Stimulated activated CD8-positive, alpha-beta memory T cell treated with anti-CD3 and anti-CD28 coated beads, Interleukin-12 subunit alpha, Interleukin-12 subunit beta, amount 100 ng/mL, for 1 hour (primary cell): ENCODE measurements at places on chromosomes 2 and 18.

- DNase-seq: no peak
Measured at GRCh38 chr2:43391201-43391877, 164.9 kb upstream of the ZFP36L2 start.

- DNase-seq: no peak
Measured at GRCh38 chr18:39781565-39781964, 2173.5 kb upstream of the PIK3C3 start.

DNA sequence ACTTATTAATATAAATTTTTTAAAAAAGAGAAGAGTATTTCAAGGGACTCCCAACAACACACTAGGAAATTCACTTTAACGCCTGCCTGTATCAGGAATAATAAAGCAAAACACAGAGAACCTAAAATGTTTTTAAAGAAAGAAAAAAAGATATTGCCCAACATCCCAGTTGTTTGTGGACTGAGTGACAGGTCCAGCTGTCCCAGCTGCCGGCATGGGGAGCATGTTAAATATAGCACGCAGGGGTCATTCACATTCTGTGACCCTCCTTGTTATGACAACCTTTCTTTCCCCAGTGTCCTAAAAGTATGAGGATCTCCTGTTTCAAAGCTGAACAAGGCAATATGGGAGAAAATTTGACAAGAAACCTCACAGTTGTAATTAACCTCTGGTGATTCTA, 4.4 kb downstream of the KLHL41 start:
- no peak for DNase-seq

DNA sequence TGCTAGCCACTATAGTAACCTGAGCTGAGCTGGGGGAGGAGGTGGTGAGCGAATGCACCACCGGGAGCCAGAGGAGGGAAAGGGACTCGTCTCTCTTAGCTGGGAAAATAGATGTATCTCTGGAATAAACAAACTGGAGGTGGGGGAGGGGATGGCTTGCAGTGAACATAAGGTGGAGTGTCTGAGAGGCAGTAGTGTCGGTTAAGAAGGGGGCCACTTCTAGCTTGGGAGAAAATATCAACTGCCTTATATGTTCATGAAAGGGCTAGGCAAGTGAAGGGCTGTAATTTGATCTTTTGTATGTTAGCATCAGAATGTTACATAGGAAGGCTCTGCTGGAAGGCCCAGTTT, 2.2 kb downstream of the SETBP1 start:
- DNase-seq: no peak

GRCh38 chr2:215724146-215724545, 288.3 kb upstream of the FN1 start:
- DNase-seq: no peak

DNA sequence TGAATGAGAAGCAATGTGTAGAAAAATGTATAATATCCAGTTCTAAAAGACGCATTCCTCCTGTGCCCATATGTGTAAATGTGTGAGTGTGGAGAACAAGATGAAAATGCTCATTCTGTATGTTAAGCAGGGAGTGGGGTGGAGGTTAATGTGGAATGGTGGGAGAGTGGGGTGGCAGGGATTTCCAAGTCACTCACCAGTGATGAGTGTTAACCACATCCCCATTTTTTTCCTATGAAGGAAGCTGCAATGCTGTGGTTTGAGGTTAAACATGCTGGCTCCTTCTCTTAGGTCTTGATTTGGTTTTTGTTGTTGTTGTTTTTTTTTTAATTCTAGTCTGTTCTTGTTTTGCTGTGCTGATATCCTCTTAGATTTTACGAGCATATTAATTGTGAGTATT, 169.4 kb downstream of the NEDD4L start:
- DNase-seq: no peak

DNA sequence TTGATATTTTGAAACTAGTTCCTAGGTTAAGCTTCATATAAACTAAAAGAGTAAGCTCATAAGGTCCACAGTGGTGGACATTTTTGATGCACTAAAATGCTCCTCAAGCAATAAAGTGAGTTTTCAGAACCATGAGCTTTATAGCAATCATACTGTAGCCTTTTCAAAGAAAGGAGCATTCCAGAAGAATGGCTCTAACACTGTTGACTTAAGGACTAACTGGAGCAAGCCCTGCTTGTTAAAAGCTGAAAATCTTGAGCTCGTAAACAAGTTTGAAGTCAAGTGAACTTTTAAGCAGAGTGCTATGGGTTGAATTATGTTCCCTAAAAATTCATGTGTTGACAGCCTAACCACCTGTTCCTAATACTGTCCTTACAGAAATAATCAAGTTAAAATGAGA, 38.0 kb downstream of the KYNU start:
- no peak for DNase-seq

- no peak for DNase-seq
Measured at GRCh38 chr2:21431078-21431477, 307.3 kb downstream of the TDRD15 start.

DNA sequence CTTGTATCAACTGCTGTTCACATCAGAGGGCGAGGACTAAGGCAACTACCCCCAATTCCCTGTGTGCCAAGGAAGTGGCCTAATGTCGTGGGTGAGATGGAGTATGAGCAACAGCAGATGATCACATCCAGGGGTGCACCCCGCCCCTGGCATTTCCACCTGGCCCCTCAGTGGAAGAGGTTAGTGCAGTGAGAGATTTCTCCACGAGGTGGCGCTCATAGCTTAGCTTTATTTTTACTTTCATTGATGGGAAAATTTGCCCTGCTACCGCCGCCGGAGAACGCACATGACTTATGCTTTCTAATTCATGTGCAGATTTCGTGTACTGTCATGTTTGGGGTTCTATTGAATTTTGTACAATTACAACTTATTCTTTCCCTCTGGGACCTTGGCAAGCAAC, 470.6 kb upstream of the MEX3C start:
- DNase-seq: no peak

DNA sequence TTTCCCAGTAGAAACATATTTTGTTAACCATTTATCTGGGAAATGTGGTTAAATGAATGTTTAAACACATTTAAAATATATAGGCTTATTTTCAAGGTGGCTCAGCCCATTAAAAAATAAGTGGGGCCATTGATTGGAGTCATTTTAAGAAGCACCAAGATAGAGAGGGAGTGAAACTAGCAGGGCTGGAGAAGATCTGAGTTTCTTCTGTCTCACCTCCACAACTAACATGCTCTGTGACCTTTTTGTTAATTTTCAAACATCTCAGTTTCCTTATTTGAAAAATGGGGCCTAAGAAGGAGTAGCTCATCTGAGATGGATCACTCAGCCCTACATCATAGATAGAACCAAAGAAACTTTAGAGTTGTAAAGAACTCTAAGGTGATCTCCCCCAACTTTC, 254.8 kb downstream of the KCNS3 start:
- no peak for DNase-seq

DNA sequence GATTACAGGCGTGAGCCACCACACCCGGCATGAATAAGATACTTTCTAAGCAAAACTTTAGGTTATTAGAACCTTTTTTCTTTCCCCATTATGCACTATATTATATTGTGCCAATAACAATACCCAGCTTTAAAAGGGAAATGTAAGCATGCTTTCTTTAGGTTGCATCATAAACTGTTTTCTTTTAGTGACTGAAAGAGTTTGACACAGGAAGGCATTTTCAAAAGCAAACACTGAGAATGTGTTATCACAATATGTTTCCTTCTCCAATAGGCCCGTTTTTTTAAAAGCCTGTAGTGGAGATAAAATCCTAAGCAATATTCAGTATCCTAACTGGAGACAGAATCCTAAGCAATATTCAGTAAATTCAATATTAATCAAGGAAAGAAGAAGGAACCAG, 16.7 kb upstream of the EPB41L5 start:
- no peak for DNase-seq

GRCh38 chr2:199756211-199756610, 94.8 kb downstream of the FTCDNL1 start:
- no peak for DNase-seq

DNA sequence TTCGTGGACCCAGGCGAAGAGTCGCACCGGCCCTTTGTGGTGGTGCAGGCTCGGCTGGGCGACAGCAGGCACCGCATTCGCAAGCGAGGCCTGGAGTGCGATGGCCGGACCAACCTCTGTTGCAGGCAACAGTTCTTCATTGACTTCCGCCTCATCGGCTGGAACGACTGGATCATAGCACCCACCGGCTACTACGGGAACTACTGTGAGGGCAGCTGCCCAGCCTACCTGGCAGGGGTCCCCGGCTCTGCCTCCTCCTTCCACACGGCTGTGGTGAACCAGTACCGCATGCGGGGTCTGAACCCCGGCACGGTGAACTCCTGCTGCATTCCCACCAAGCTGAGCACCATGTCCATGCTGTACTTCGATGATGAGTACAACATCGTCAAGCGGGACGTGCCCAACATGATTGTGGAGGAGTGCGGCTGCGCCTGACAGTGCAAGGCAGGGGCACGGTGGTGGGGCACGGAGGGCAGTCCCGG, 3.5 kb downstream of the INHBB start:
- no peak for DNase-seq

GRCh38 chr18:12906119-12906518, 22.1 kb upstream of the PTPN2 start:
- DNase-seq: no peak

DNA sequence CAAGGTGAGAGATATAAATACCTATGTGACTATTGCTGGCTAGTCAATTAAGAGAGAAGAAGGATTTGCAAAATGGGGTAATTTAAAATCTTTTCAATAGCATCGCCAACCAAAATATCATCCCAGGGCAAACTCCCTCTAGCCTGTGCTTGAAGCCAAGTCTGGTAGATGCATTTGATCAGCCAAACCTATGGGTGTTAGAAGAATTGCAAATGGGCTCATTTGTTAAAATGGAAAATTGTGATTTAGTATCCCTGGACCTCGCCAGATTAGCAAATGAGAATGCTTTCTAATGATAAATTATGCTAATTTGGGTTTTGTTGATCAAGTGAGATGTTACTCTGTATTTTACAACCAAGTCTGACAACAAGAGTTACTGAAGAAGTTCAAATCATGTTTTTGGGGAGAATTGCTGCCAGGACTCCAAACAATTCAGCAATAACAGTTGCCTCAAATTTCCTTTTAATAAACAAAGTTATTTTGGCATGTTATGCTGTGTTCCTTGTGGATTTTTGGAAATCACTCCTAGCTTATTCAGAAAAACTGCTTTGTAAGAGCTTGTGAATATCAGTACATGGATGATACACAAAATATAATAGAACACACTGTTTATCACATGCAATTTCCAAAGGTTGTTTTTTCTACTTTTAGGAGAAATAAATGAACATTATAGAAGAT, 272.5 kb upstream of the PARD3B start:
- DNase-seq: no peak

DNA sequence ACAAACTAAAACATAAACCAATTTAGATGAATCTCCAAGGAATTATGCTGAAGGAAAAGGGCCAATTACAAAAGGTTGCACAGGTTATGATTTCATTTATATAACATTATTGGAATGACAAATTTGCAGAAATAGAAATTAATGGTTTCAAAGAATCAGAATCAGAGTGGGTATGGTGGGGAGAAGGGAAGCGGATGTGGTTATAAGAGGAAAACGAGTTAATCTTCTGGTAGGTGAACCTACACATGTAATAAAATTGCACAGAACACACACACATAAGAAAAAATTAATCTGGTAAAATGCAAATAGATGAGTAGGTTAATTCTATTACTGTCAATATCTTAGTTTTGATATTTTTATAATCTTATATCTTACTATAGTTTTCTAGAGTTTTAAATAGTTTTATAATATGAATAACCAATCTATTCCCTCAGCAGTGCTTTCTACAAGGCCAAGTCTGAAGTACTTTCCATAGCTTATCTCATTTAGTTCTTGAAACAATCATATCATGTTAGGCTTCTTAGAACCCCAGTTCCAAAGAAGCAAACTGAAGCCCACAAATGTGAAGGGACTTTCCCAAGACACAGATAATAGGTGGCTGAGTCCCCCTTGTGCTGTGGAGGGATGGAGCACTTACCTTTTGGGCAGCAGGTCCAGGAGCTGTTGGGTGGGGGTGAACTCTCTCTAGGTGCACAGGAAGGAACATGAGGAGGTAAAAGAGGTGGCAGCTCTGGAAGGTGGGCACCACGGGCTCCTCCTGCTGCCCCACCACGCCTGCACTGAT, 31.5 kb downstream of the ZNF519 start:
- no peak for DNase-seq

DNA sequence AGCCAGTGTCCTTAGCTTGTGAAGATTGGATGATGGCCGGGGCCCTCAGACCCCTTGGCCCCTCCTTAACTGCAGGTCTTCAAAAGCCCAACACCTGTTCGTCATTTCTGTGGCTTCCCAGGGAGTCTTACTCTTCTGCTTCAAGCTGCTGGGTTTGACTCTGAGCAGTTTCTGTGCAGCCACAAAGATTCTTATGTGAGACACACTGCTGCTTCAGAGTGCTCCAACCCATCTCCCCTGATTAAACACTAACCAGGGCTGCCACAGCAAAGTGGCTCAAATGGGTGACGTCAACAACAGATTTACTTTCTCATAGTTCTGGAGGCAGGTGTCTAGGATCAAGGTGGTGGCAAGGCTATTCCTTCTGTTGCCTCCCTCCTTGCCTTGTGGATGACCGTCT, 40.8 kb downstream of the TSN start:
- DNase-seq: no peak

DNA sequence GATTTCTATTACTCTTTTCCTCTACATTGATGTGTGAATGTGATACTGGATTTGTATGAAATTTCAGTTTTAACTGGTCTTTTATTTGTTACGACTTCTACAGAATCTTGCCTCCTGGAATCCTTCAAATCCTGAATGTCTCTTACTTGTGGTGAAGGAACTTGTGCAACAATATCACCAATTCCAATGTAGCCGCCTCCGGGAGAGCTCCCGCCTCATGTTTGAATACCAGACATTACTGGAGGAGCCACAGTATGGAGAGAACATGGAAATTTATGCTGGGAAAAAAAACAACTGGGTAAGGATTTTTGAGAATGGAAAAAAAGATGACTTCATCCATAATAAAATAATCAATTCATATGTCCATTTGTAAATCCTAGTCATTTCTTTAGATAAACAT, 134.6 kb downstream of the BABAM2 start:
- DNase-seq: no peak

- no peak for DNase-seq
Measured at GRCh38 chr2:96413323-96413722, 77.8 kb downstream of the NCAPH start.

DNA sequence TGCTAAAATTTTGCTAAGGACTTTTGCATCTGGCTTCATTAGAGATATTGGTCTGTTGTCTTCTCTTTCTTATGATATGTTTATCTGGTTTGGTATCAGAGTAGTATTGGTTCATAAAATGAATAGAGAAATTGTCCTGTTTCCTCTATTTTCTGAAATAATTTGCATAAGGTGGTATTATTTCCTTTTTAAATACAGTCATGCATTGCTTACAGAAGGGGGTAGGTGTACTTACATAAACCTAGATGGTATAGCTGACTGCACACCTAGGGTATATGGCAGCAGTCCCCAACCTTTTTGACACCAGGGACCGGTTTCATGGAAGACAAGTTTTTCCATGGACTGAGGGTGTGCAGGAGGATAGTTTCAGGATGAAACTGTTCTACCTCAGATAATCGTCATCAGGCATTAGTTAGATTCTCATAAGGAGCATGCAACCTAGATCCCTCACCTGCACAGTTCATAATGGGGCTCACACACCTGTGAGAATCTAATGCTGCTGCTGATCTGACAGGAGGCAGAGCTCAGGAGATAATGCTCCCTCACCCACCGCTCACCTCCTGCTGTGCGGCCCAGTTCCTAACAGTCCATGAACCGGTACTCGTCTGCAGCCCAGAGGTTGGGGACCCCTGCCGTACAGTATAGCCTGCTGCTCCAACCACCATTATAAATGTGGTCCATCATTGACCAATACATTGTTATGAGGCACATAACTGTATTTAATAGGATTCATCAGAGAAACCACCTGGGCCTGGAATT, 189.2 kb downstream of the FAM210A start:
- no peak for DNase-seq

GRCh38 chr2:64017811-64018700, 1.2 kb downstream of the VPS54 start:
- no peak for DNase-seq
